Activated CD4-positive, alpha-beta T cell treated with anti-CD3 and anti-CD28 coated beads for 4 hours (primary cell): ENCODE measurements at places on chromosomes 2 and 18.

DNA sequence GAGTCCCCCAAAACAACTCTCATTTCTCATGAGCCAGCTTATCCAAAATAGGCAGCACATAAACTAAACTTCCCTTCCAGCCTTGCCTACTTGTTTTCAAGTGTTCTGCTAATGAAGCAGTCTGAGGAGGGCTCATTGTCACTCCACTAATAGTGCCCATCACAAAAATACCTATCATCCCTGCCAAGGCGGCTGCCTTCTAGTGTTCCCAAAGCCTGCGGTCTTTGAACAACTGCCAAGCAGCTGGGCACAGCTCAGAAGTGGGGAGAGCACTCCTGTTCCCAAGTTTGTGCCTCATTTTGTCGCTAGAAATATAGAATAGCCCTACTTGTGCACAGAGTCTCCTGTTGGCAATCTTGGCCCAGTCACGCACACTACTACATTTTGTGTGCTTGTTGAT lies 50.3 kb downstream of the DTNA start:
- no peak for DNase-seq

- DNase-seq, result no peak
These were observed 28.8 kb downstream of the TUBB6 start for GRCh38 chr18:12336887-12337286.

DNA sequence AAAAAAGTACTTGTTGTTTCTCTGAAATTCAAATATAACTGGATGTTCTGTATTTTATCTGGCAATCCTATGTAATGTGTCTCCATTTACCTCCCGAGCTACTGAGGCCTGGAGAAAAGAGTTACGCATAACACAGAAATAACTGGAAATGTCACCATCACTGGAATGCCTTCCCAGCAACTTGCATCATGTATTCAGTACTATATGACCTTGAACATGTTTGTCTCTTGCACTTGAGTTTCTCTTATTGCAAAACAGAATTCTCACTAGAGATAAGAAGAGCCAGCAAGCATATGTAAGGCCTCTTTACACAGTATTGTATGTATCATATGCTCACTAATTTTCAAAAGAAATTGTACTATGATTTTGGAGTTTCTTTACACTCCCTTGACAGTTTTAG lies 99.6 kb upstream of the CTAGE1 start:
- no peak for DNase-seq

- no peak for DNase-seq
These were observed 45.7 kb downstream of the KCNF1 start for GRCh38 chr2:10957391-10957790.

GRCh38 chr2:221042926-221043325 lies 529.2 kb downstream of the EPHA4 start:
- DNase-seq, result no peak

- DNase-seq, result no peak
These were observed 132.5 kb upstream of the SLC8A1 start for GRCh38 chr2:40584432-40584831.

DNA sequence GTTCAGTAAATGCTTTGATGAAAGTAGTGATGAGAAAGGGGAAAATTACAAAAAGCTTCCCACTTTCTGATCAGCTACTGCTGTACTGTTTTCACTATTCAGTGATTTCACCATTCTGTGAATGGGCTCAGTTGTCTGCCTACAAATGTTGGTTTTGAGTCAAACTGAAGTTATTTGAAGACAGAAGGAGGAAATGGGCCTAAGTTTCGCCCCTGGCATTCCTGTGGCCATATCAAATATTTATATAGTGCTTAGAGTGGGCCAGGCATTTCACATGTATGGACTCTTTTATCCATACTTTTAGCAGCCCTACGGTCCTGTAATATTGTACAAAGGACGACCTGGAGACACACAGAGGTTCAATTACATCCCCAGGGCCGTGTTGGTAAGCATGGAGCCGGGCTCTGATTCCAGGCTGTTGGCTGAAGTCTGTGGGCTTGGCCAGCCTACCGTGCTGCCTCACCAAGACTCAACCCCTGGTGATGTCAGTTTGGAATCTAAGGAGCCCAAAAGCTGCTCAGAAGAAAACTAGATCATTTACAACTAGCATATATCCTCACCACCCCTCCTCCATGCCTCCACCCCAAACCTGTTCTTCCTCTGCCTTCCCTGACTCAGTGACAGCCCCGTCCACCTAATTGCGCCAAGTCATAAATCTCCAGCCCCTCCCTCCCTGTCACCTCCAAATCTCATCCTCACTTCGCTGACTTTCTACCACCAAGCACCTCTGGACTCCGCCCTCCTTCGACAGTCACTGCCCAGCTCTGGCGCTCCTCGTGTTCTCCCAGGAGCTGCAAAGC lies 10.1 kb upstream of the GRHL1 start:
- no peak for DNase-seq

DNA sequence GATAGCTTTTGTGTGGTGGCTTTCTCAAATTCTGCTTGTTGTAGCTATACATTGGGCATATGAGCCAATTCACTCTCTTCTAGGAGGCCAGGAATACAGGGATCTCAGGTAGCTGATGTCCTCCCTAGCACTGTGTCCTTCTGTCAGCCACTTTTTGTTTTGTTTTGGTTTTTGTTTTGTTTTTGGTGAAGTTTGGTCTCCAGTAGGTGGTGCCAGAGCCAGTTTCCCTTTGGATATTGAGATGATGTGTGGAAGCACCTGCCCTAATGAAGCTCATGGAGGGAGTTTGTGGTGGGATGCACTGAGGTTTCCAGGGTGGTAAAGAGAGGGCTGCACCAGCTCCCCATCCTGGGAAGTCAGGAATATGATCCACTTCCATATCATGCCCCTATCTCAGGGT lies 100.5 kb upstream of the VWC2L start:
- no peak for DNase-seq

DNA sequence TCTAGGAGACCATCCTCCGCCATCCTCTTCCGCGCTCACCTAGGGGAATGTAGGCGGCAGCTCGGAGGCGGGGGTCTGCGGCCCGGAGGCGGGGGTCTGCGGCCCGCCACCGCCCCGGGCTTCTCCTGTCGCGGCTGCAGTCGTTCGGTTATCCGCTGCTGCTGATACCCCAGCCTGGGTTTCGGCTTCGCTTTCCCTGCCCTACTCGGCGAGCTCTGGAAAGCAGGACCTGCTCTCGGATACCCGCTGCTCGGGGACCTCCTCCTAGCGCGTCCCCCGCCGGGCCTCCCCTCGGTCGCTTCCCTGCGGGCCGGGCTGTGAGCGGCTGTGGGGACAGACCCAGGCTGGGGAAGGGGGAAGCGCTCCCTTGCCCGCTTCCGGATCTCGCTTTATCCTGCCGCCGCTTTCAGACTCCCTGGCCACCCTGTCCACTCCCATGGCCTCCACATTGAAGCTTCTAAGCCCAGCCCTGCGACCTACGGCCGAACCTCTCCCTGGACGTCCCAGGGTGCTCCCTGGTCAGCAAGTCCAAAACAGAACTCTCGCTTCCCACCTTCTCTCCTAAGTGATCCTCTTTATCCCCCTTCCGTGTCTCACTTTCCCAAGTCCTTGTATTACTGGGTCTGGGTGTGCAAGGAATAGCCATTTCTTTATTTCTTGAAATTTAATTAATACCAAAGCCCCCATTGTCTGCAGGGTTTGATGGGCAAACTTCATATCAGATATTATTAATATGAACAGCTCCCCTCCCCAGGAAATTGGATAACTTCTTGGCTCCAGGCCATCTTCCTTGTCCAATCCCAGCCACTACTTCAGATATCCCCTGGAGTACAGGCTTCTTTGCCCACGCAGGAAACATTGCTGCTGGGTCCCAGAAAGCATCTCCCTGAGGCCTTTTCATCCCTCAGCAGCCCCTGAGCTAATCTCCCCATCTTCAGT lies 769 bp downstream of the FKBP1B start:
- DNase-seq, result no peak

DNA sequence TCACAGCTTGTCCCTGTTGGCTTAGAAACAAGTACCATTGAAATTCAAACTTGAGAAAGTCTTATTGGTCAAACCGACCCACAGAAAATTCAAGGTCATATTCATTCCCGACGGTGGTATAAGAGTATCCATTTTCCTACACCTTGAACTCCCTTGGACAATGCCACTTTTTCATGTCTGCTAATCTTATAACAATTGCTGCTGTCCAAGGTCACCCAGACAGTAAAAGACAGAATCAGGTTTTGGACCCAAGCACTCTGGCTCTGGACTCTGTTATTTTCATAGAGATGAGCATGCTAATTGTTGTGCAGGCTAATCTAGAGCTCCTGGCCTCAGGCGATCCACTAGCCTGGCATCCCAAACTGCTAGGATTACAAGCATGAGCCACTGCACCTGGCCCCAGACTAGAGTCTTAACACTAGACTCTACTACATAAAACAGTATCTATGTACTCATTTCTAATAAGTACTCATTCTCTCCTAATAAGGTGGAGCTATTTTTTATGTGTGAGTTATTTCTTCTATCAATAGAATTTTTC lies 57.8 kb downstream of the C2orf76 start:
- DNase-seq, result no peak

GRCh38 chr2:111710613-111711012 lies 173.4 kb downstream of the ANAPC1 start:
- DNase-seq, result no peak

- no peak for DNase-seq
These were observed 70.5 kb downstream of the ID2 start for GRCh38 chr2:8752385-8752784.

DNA sequence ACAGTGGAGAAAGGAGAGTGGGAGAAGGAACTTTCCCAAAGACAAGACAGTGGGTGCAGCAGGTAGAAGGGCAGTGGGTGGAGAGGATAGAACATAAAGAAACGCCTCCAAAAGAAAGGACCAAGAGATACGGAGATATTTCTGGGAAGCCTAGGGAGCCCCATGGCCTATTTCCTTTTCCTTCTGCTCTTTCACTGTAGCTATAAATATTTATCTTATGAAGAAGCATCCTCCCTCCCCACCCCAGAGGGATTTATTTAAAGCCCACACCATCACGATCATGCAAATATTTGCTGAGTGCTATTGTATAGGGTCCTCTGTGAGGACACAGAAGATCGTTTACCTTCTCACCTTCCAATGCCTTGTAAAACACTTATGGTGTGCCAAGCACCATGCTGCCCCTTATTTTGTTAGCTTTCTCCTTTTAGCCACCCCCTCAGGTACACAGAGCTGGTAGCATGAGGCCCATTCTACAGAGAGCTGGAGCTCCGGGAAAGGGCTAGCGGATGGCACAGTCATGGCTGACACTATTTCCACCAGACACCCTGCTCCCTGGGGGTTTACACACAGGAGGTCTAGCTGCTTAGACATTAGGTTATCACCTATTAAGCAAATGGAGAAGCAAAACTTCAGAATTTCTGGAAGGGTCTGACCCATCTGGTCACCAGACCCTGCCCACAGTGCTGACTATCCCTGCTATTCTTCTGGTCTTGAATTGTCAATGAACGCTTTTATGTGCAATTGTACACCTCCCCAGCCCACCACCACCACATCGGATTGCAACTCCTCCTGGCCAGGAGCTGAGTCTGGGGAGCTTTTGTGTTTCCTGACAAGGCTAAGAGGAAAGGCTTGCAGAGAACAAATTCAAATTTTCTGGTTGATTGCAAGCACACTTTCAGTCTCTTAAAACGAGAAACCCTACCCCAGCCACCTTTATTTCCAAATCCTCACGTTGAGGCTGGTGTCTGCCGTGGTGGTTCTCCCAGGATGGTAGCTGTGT lies 91.8 kb upstream of the KLF7 start:
- DNase-seq, result no peak

- DNase-seq, result no peak
These were observed 228.7 kb downstream of the FSIP2 start for GRCh38 chr2:185967335-185967734.

DNA sequence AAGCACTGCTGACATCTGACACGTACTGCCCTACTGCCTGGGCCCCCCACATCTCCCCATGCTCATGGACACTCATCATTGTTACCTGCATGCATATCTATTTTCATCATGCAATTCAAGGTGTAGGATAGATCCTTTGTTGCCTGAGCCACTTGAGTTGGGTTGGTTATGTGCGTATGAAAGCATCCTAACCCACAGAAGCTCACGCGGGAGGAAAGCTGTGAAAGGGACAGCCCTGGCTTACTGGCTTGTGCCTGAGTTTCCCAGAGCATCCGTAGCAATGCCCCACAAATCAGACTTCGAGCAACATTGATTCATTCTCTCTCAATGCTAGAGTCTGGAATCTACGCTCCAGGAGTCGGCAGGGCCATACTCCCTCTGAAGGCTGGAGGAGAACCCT lies 285.5 kb downstream of the PHLPP1 start:
- DNase-seq, result no peak

DNA sequence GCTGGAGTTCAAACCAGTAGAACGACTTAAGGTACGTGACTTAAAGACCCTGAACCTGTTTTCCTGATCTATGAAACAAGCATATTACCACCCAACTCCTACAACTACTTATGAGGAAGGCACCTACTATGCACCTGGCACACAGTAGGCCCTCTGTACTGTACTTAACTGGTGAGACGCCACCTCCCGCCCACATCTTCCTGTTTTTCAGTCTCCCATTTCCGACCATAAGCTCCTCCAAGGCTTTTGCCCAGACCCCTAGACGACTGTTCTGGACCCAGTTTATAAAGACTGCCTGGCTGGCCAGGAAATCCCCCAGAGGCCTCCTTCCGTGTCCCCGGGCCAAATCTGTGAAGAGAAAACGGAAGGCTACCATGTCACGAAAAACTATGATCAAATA lies 1.5 kb downstream of the GALNT14 start:
- no peak for DNase-seq

DNA sequence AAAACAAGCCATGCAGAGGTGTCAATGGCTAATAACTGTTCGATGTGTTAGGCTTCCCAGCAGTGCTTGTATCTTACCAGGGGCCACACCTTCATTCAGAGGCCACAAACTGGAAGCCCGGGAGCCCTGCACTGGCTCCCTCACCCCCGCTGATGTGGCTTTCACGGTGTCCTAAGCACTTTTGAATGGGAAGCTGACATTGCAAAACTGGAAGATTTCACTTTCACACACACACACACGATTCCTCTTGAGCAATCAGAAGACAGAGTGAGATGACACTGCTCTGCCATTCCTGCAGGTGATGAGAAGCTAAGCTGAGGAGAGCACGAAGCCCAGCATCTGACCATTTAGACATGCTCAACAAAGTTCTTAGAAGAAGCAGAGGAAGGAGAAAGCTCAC lies 8.6 kb upstream of the ZNF407 start:
- DNase-seq, result no peak

DNA sequence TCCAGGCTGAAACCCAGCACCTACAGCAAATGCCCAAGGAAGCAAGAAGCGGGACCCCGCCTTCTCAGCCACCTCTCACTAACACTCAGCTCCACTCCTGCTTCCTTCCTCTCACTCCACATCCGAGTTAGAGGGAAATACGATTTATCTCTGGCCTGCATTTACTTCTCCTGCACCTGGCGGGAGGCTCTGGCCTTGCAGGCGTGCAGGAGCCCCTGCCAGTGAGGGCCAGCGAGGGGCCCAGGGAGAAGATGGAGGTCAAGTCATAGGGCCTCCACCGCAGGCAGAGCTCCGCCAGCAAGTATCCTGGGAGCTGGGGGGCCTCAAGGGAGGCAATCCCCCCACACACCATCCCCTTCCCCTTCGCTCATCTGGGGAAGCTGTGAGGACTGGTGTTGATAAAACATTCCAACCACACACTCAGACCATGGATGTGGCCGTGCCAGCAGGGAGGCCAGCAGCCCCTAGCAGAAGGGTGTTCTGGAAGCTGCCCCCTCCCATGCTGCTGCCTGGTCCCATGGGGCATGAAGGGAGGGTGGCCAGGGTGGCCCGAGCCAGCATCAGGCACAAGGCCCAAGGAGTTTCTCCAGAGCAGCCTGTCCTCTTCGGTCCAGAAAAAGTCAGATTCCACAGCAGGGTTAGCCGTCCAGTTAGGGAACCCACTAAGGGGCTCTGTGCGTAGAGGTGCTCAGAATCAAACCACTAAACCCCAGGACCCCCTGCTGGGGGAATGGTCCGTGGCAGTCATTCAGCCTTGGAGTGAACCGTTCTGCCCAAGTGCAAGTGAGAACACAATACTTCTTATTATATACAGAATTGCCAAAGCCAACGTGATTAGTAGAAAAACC lies 91.2 kb downstream of the HDAC4 start:
- no peak for DNase-seq
